Stimulated activated CD4-positive, alpha-beta T cell treated with anti-CD3 and anti-CD28 coated beads, TNF-alpha, amount 100 ng/mL, for 24 hours (primary cell): ENCODE measurements at places on chromosomes 7 and 10.

- no peak for DNase-seq
Measured at GRCh38 chr10:123139521-123140163, 3.9 kb downstream of the HMX3 start.

- DNase-seq = no peak
Measured at GRCh38 chr7:127587663-127588018, 570 bp upstream of the ARF5 start.

DNA sequence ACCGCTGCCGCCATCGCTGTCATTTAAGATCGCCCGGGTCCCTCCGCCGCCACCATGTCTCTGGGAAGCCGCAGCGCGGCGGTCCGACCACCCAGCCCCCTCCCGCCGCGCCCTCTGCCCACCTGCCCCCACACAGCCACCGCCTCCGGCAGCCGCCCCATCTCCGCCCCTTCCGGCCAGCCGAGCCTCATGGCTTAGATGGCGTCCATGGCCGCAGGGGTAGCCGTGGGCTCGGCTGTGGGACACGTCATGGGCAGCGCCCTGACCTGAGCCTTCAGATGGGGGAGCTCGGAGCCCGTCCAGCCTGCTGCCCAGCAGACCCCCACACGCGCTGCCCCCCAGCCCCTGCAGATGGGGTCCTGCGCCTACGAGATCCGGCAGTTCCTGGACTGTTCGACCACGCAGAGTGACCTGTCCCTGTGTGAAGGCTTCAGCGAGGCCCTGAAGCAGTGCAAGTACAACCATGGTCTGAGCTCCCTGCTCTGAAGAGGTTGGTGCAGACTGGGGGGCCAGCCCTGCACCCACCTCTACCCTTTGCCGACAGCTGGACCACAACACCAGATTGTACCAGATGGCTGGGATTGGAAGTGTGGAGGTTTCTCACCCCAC, 38.0 kb upstream of the TARP start:
- DNase-seq = no peak

DNA sequence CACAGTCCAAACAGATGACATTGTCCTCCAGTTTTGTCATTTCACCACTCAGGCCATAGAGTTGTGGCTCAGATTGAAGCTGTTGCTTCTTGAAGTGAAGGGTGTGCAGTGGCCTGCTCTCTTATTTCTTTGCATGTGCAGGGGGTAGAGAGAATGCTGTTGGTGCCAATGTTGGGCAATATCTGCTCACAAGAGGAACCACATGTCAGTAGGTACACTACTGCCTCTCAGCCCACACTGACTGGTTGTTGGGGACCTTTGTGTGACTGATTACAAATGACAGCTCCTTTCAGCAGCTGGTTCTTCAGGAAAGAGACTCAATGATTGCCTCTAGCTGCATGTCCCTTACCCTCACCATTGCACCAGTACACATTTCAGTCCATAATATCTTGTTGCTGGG, 21.9 kb upstream of the SFTPA1 start:
- DNase-seq = no peak

GRCh38 chr7:55026867-55027490, 8.2 kb downstream of the EGFR start:
- no peak for DNase-seq

- no peak for DNase-seq
Measured at GRCh38 chr10:10734356-10735064, 283.2 kb upstream of the CELF2 start.

DNA sequence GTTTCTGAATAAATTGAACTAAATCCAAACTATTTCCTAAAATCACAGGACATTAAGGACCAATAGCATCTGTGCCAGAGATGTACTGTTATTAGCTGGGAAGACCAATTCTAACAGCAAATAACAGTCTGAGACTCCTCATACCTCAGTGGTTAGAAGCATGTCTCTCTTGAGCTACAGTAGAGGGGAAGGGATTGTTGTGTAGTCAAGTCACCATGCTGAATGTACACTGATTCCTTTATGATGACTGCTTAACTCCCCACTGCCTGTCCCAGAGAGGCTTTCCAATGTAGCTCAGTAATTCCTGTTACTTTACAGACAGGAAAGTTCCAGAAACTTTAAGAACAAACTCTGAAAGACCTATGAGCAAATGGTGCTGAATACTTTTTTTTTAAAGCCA, 13.9 kb downstream of the MEST start:
- no peak for DNase-seq

GRCh38 chr10:112803961-112804401, 146.1 kb upstream of the TCF7L2 start:
- no peak for DNase-seq

DNA sequence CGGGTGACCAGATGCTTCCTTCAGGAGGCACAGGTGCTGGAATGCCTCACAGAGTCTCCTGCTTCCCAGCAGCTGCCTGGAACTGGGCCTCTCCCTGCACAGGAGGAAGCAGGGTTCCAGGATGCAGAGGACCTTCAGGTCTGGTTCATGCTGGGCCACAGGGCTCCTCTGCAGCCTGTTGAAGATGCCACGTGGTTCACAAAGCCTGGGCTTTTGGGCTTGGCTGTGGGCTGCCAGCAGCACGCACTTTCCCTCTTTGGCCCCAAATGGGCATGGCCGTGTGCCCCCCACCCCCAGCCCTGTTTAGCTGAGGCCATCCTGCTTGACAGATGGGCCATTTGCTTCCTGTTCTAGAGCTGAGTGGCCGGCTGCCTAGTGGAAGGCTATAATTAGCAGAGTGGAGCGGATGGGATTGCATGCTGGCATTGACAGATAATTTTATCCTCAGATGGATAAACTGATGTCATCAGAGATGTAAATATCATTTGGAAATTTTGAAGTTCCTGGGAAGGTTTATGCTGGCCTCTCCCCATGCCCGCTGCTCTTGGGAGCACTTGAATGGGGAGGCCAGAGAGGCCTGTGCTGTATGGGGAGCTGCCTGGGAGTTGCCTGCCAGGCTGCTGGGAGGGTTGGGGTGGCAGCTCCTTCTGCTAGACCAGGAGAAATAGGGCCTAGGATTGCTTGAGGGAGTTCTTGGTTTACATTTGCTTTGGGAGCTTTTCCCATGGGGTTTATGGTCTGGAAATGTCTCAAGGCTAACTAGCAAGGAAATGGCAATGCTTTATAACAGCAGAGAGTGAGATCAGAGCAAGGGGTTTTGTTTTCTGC, 28.2 kb downstream of the TSPAN15 start:
- DNase-seq = no peak

DNA sequence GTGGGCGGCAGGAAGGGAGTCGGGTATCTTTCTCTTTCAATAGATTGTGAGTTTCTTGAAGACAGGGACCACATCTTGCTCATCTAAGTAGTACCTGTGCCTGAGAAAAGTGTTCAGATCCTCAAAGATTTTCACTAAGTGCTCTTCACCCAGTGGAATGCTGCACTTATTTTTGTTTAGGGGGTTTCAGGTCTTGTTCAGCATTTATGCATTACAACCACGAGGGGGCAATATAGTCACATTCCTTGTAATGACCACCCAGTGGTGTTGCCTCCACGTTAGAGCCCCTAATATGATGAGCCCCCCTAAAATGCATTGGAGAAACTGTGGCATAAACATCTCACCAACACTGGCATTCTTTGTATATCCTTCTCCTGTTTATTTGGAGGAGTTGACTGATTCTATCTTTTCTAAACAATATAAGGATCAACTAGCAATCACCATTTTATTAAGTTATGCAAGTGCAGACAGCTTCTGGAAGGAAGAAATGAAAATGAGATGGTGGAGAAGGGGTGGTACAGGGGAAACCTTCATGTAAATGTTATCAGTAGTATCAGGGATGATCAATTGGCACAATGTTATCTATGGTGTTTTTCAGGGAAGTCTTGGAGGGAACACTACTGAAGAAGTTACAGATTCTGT, 3.1 kb upstream of the PAPSS2 start:
- no peak for DNase-seq

DNA sequence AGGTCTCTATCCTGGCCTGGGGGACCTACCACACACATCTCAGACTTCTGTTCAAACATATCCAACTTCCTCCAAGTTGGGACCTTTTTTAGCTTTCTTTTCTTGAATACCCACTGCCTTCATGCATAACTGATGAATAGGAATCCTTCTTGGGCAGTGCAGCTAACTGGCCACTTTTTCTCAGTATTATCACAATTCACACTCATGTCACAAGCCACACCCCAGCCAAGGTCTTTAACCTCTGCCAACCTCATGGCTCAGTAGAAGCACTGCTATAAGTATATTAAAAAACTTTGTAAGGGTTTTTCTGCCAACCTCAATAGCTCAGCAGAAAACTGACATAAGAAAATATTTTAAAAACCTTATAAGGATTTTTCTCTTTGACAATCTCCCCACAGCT, 44.5 kb downstream of the HHEX start:
- no peak for DNase-seq
